ENCODE measurements at places on chromosomes 6 and 20.

- peak; percentile 39 for DNase-seq
Measured at GRCh38 chr6:4776493-4777393, 539 bp downstream of the CDYL start.

- DNase-seq = no peak
Measured at GRCh38 chr6:88662653-88663174, 300.7 kb downstream of the RNGTT start.

DNA sequence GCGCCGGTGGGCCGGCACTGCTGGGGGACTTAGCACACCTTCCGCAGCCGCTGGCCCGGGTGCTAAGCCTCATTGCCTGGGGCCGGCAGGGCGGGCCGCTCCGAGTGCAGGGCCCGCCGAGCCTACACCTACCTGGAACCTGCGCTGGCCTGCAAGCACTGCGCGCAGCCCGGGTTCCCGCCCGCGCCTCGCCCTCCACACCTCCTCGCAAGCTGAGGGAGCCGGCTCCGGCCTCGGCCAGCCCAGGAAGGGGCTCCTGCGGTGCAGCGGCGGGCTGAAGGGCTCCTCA lies 10.7 kb upstream of the MPC1 start:
- no peak for DNase-seq

DNA sequence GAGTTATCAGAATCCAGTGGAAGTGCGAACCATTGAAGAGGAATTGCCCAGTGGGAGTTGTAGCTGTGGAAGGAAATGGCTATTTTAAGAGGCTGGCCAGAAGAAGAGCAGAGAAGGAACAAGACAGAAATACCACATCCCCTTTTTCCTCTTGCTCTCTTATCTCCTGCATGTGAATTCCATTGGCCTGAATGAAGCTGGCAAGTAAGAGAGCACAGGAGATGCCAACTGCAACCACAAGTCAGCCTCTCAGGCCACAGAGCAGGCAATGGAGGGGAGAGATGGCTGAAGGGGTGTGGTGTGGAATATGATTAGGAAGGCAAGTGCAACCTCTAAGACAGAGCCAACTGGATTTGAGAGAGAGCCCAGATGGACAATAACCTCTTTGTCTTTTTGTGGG lies 362.7 kb upstream of the IMPG1 start:
- DNase-seq = no peak

GRCh38 chr6:157560691-157561413 lies 179.9 kb downstream of the ZDHHC14 start:
- no peak for DNase-seq

GRCh38 chr6:151029970-151030369 lies 164.5 kb downstream of the MTHFD1L start:
- no peak for DNase-seq

GRCh38 chr6:102686461-102686860 lies 1293.0 kb downstream of the GRIK2 start:
- DNase-seq = no peak

- DNase-seq = peak; percentile 30
Measured at GRCh38 chr6:46090115-46091079, 39.4 kb upstream of the ENPP4 start.

DNA sequence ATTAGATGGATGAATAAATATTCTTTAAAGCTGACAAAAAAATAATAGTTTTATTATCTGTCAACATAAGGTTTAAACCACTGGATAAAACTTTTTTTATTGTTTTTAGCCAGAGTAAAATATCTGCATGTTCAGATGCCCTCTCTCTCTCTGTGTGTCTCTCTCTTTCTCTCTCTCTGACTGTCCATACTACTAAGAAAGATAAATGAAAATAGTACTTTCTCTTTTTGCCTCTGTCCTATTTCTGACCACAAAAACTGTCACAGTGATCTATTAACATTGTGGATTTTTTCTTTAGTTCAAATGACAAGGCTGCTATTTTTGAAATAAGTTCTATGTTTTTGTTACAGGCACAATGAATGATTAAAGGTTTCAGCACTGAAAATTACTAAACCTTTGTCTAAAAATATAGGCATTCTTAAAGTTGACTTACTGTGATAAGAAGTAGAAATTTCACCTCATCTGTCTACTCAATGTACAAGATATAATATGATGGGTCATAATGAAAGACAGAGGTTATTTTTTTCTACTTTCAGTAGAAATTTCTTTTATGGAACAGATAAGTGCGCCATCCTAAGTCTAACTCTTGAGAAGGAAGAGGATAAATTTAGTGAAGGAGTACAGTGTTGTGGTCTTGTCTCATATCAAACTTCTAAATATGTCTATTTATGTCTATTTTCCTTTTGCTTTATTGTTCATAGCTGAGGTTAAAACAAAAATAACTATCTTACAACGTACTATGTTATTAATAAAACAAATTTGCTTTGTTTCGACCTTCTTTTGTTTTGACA lies 341.9 kb upstream of the EYS start:
- no peak for DNase-seq

DNA sequence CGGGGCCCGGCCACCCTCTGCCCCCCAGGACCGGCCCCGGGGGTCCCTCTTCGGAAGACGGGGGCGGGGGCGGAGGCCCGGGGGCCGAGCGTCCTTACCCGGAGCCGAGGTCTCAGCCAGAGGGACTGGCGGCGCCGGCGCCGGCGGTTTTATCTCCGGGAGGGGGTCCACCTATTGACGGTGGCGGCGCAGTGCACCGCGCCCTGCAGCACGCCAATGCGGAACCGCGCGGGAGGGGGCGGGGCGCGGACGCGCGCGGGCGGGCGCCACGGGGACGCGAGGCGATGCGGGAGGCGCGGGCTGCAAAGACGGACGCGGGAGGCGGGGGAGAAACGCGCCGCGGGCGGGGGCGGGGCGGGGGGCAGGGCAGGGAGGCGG lies at the start of gene EEF1A2:
TSS of gene EEF1A2 (minus strand) at position 124 of the 378 bp plus-strand sequence. CDS start 1,320 bp downstream, outside the sequence.
- no peak for DNase-seq

DNA sequence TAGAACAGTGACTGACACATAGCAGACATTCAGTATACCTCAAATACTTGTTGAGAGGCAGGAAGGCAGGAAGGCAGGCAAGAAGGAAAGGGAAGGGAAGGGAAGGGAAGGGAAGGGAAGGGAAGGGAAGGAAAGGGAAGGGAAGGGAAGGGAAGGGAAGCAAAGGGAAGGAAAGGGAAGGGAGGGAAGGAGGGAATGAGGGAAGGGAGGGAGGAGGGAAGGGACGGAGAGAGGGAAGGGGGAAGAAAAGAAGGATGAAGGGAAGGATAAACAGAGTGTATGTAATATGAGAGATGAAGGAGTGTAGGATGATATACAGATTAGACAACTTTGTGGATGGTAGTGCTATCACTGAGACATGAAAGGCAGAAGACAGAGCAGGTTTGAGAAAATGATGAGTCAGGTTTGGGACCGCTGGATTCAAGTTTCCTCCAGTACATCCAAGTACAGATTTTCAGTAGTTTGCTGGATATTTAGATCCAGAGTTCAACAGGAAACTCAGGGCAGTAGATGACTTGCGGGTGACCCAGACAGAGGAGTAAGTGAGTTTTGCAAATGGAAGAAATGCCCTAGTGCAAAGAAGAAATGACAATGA lies 85.9 kb downstream of the MAFB start:
- no peak for DNase-seq

GRCh38 chr6:52681416-52681815 lies 10.5 kb downstream of the TMEM14A start:
- DNase-seq = no peak

GRCh38 chr6:33966536-33966935 lies 162.7 kb upstream of the MLN start:
- DNase-seq = no peak

GRCh38 chr20:6559791-6560190 lies 207.7 kb upstream of the BMP2 start:
- no peak for DNase-seq

DNA sequence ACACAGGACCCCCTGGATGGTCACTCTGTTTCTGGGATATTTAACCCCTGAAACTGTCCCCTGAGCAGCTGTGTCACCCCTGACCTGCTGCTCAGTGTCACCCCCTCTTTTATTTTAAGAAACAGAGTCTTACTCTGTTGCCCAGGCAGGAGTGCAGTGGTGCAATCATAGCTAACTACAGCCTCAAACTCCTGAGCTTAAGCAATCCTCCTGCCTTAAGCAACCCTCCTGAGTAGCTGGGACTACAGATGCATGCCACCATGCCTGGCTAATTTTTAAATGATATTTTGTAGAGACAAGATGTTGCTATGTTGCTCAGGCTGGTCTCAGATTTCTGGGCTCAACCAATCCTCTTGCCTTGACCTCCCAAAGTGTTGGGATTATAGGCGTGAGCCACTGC lies 21.5 kb upstream of the GTSF1L start:
- DNase-seq = no peak

GRCh38 chr20:57389695-57390603 lies 1.2 kb upstream of the RBM38 start:
- DNase-seq = no peak

DNA sequence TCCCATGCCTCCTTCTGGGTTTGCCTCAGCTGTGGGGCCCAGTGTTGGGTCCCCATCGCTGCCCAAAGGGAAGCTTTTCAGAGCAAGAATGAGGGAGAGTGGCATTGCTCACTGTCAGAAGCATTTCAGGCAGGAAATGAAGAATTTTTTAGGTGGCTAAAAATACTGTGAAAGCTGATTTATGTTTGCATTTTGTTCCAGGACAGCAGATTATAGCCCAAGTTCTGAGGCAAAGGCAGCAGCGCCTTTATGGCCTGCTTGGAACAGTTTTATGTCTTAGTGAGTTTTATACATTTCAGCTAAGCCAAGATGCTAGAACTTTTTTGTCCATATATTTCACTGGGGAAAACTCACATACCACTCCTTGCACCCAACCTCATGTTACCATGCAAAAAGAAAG lies 4.3 kb upstream of the CCDC167 start:
- no peak for DNase-seq

DNA sequence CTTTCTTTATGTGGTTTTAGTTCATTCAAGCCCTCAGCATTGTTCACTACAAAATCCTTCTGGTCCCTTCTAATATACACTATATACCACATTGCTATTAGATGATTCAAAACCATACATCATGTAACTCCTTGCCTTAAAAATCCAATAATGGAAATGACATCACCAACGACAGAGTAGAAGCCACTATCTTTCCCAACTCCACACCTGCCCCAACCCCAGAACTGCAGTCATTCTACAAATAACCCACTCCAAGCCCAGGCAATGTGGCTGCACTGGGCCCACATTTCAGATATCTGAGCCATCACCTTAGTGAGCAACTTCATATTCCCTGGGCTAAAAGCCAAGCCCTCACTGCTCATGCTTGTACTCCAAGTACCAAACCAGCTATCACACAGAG lies 22.6 kb upstream of the RUNX2 start:
- no peak for DNase-seq

DNA sequence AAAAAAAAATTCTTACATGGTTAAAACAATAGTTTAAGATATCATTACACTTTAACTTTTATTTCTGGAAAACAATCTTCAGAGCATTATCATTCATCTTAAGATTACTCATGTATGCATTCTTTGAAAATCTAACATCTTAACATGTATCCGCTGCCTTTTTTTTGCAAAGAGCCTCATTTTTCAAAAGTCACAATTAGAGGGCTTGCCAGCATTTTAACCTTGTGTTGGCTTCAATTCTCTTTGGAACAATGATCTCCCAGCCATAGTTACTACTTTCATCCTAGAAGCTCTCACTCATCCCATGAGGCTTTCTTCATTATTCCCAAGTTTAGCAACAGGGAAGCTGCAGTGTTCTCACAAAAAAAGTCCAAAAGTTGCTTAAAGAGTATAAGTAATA lies 330.8 kb downstream of the BCKDHB start:
- DNase-seq = no peak

DNA sequence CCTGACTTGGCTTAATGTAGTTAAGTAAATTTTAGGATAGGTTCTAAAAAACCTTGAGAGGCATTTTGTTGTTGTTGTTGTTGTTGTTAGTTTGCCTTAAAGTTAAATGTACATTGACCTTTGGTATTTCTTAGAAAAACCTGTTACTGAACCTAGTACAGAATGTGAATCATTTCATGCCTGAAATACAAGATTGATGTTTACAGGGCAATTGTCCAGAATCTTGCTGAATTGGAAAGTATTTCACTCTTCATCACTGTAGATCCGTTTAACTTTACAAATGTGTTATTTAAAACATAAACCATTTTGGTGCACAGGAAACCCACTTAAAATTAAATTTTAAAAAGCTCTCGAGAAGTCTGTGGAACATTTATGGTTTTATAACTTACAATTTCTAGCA lies 75.0 kb downstream of the CEP57L1 start:
- no peak for DNase-seq

DNA sequence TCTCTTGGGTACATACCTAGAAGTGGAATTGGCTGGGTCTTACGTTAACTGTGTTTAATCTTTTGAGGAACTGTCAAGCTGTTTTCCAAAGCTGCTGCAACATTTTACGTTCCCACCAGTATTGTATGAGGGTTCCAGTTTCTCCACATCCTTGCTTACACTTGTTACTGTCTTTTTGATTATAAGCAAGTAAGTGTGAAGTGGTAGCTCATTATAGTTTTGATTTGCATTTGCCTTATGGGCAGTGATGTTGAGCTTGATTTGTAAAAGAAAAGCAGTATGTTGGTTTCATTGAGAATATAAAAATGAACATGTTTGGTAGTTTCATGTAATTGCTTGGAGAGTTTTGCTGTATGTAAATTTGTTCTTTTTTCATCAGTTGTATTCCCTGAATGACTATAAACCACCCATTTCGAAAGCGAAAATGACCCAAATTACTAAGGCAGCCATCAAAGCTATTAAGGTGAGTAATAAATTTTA lies 40.4 kb downstream of the SCAF8 start:
- no peak for DNase-seq

DNA sequence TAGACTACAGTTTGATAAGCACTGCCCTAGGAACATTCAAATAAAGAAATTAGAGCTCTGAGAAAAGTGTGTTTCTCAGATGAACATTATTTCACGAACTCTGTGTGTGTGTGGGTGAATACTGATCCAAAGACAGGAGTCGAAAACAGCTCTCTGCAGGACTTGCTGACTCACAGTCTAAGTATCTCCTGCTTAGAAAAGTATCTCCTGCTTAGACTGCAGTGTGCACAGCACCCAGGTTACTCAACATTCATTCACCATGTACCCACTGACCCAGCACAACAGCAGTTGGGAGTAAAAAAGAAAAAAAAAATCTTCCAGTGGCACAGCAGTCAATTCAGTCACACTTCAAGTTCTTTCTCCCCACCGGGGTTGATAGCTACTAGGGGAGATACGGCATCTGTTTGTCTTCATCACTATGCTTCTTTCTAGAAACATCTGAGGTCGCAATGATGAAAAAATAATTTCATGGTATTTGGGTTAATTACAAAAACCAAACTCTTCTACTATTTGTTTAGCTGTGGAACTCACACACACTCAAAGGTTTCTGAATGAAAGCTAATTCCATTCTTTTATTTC lies 48.0 kb downstream of the GCLC start:
- DNase-seq = peak; percentile 44

DNA sequence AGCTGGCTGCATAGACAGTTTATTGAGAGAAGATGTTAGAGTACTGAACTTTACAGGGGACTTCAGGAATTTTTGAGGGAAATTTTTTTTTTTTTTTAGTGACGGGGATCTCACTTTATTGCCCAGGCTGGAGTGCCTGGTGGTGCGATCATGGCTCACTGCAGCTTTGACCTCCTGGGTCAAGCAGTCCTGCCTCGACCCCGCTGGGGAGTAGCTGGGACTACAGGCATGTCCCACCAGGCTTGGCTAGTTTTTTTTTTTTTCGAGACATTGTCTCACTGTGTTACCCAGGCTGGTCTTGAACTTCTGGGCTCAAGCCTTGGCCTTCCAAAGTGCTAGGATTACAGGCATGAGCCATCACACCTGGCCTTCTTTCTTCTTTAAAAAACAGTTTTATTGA lies 10.8 kb upstream of the EFCAB8 start:
- no peak for DNase-seq

GRCh38 chr6:109188115-109188411 lies 92.8 kb downstream of the CEP57L1 start:
- no peak for DNase-seq

- DNase-seq = peak; percentile 68
Measured at GRCh38 chr20:1242530-1242929, 16.7 kb downstream of the RAD21L1 start.

Measured in hepatic stellate cell (primary cell).